ENCODE measurements at places on chromosomes 3 and 15. TPM values are rescaled to one million over a fixed set of nuclear protein-coding genes. Genes with fewer than 3 reads are reported as not detected.

GRCh38 chr3:69353088-69353478, 32.8 kb downstream of the FRMD4B start:
- DNase-seq: no peak

Gene CCDC54
- total RNA-seq: not detected

- DNase-seq: no peak
Measured at GRCh38 chr15:70301396-70301795, 203.7 kb upstream of the TLE3 start.

Gene TIMP4
- total RNA-seq: not detected

GRCh38 chr15:53324061-53324460, 435.4 kb downstream of the WDR72 start:
- DNase-seq: no peak

Gene FSIP1
- total RNA-seq: 0.30 TPM

DNA sequence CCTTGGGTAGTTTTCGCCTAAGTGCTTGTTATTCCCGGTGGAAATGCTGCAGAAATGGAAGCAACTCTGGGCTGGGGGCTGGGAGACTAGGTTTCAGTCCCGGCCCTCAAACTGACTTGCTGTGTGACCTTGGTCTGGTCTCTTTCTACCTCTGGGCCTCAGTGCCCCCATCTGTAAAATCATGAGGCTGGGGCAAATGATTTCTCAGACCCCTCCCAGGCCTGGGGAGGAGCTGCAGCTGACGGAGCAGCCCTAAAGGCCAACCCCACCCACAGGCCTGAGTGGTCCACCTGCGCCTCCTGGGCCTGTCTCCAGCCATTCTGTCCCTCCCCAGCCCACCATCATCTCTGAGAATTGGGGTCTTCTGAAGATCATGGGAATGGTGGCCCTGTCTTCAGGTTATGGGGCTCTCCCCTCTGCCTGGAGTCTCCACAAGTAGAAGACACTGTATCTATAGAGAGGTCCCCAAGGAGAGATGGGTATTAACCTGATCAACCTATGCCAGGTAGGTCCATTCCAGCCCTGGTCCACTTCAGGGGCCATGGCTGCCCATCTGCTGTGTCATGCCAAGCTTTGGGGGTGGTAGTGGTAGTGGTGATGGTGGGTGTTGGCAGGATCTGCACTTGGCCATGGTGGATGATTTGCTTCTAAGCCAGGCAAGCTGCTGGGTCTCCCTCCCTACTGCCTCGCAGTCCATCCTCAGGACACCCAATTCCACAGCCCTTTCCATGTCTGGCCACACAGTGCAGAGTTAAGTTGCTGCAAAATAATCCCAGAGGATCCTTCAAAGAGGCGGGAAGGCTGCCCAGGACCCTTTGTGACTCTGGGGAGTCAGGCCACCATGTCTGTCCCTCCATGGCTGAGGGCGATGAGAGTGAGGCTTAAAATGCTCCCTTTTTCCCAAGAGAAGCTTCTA, 46.0 kb downstream of the ITGA11 start:
- no peak for DNase-seq

GRCh38 chr15:41788262-41788661, 14.0 kb downstream of the MAPKBP1 start:
- DNase-seq: no peak

- DNase-seq: no peak
Measured at GRCh38 chr3:194161131-194162045, 25.4 kb downstream of the HES1 start.

Gene FAM3D
- not detected for total RNA-seq

Gene LINGO1
- not detected for total RNA-seq

DNA sequence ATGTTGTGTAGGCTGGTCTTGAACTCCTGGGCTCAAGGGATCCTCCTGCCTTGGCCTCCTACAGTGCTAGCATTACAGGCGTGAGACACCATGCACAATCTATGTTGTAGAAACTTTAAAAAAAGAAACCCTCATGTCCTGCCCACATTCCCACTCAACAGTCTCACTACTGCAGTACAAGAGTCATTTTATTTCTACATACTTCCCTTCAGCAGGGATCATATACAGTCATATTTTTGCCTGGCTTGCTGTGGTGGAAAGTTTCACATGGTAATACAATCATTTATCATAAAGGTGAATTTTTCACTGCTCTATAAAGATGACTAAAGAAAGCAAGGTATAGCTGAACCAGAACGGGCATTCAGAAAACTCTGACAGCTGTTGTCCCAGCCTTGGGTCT, 53.8 kb upstream of the PIK3CB start:
- DNase-seq: no peak

Gene RYR3
- not detected for total RNA-seq

GRCh38 chr3:152269831-152270734, 1.4 kb downstream of the MBNL1 start:
- DNase-seq: peak; percentile 50
